ENCODE measurements at places on chromosomes 12 and 14.

- no peak for DNase-seq
Observed at GRCh38 chr14:75689012-75689411, 28.0 kb downstream of the TTLL5 start.

DNA sequence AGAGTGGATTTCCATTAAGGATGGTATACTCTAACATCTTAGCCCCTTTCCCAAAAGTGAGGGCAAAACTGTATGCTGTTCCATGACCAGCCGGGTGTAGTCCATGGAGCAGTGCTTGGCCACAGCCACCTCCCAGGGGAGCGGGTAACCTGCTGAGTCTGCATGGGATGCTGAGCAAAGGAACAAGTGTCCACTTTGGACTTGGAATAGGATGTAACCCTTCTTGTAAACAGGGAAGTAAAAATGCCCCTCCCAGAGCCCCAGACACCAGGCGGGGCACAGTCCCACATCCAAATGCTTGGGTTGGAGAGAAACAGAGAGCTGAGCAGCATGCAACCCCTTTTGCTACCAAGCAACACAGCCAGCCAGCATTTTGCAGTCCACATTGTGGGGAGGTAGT is 65.6 kb downstream of the ACTN1 start:
- DNase-seq, result no peak

- no peak for DNase-seq
Observed at GRCh38 chr14:21874167-21874566, 200.5 kb upstream of the OR4E1 start.

DNA sequence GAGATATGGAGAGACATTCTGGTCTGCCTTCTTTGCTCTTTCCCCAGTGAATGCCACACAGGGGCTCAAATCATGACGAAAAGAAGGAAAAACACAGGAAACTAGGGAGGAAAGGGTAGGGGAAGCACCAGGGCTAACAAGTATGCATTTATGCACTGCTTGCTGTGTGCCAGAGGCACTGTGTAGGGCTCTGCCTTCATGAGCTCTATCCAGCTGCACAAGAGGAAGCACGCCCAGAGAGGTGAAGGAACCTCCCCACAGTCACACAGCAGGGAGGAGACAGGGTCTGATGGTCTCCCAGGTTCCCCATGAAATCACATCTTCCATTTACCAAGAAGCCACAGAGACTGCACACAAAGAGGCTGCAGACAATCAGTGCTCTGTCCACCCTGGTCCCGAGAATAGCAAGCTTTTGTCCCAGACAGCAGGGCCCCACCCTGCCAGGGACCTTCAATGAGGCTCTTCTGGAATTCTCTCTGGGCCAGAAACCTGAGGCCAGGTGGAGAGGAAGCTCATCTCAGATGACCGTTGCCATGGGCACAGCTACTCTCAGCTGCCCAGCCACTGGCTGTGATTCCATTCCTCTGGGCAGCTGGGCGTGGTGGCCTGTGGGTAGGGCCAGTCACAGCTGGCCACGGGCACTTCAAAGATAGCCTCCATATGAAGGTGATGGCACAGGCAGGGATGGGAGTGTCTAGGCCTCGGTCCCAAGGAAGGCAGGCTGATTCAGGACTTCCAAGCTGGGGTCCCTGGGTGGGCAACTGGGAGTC is 7.3 kb upstream of the TRPV4 start:
- DNase-seq, result no peak

- DNase-seq, result peak; percentile 39
Observed at GRCh38 chr14:52950898-52951680, at the start of gene FERMT2. Gene FERMT2, minus strand, starts transcription at chr14:52951050. Its CDS starts 482 bp downstream, at chr14:52950568.

- no peak for DNase-seq
Observed at GRCh38 chr14:65329911-65330310, 82.6 kb upstream of the FUT8 start.

GRCh38 chr12:109385339-109386058 is 37.8 kb downstream of the MYO1H start:
- DNase-seq, result no peak
